ENCODE measurements at places on chromosomes 12 and 14. TPM values are rescaled to one million over a fixed set of nuclear protein-coding genes. Genes with fewer than 3 reads are reported as not detected.

Gene OLR1
- not detected for total RNA-seq

Gene GPR132
- 0.04 TPM for total RNA-seq

Gene B4GALNT3
- 3.7 TPM for total RNA-seq

Gene TXNDC16
- total RNA-seq: 3.9 TPM

Gene KCNA5
- not detected for total RNA-seq

Gene NAB2
- 17.4 TPM for total RNA-seq

Gene CCDC196
- not detected for total RNA-seq

Gene NPFF
- total RNA-seq: not detected

Gene INSM2
- 0.07 TPM for total RNA-seq

Gene FBLN5
- total RNA-seq: 0.58 TPM

Gene CSAD
- 21.5 TPM for total RNA-seq

Gene AJUBA
- total RNA-seq: 116 TPM

Gene SLC10A1
- not detected for total RNA-seq

Gene TTC6
- 13.4 TPM for total RNA-seq

Gene POTEM
- not detected for total RNA-seq

Gene CD163
- not detected for total RNA-seq

Gene NRL
- total RNA-seq: 1.7 TPM

Gene CMAS
- 25.0 TPM for total RNA-seq

Gene C1RL
- 8.9 TPM for total RNA-seq

Gene MSI1
- not detected for total RNA-seq

Gene DHRS2
- 40.9 TPM for total RNA-seq

Data from PC-3 (cell line).